HT-29 (cell line): ENCODE measurements at places on chromosomes 3 and 15. TPM values are rescaled to one million over a fixed set of nuclear protein-coding genes. Genes with fewer than 3 reads are reported as not detected.

Gene LIPH
- total RNA-seq = 5.3 and 11.6 TPM in 2 replicates

Gene SETD2
- 8.7 and 13.4 TPM in 2 replicates for total RNA-seq

Gene TMEM45A
- total RNA-seq = 0.13 and 0.65 TPM in 2 replicates

Gene TGM5
- not detected in 2 replicates for total RNA-seq

Gene ELL3
- 94.9 and 101 TPM in 2 replicates for total RNA-seq

Gene CELSR3
- 9.9 and 12.5 TPM in 2 replicates for total RNA-seq

Gene ABHD2
- 156 and 181 TPM in 2 replicates for total RNA-seq

Gene HHATL
- total RNA-seq = not detected in 2 replicates

Gene TRPM1
- not detected in 2 replicates for total RNA-seq

Gene ASB14
- not detected in 2 replicates for total RNA-seq

Gene STXBP5L
- not detected in 2 replicates for total RNA-seq

Gene KIAA1143
- 7.4 and 8.6 TPM in 2 replicates for total RNA-seq

Gene ZBBX
- not detected in 2 replicates for total RNA-seq

Gene ZNF80
- total RNA-seq = not detected in 2 replicates

Gene C3orf80
- not detected in 2 replicates for total RNA-seq

Gene TMEM212
- total RNA-seq = 0.05 TPM in 1 of 2 replicates, not detected in the other

Gene GOLGA6L4
- total RNA-seq = 0.48 TPM in 1 of 2 replicates, not detected in the other

Gene GABRR3
- not detected in 2 replicates for total RNA-seq

Gene TUSC7
- not detected in 2 replicates for total RNA-seq

Gene DAZL
- total RNA-seq = not detected in 2 replicates

Gene ANKRD34C
- not detected in 2 replicates for total RNA-seq

Gene ZCWPW2
- 0.51 TPM in 1 of 2 replicates, not detected in the other for total RNA-seq

Gene EFCAB12
- under 0.01 and 0.08 TPM in 2 replicates for total RNA-seq

Gene TLR9
- total RNA-seq = not detected in 2 replicates

Gene APOD
- total RNA-seq = 0.58 and 0.91 TPM in 2 replicates

Gene CDHR4
- 0.15 and 0.34 TPM in 2 replicates for total RNA-seq

Gene ADGRG7
- 0.08 and 0.13 TPM in 2 replicates for total RNA-seq

Gene ELP6
- total RNA-seq = 34.9 and 41.2 TPM in 2 replicates

Gene SLC22A14
- total RNA-seq = not detected in 2 replicates

Gene FNDC3B
- 46.7 and 47.9 TPM in 2 replicates for total RNA-seq

Gene CDCP1
- total RNA-seq = 13.6 and 15.6 TPM in 2 replicates

Gene MYEF2
- 17.9 and 20.5 TPM in 2 replicates for total RNA-seq

Gene SLCO2A1
- not detected in 2 replicates for total RNA-seq

Gene BLM
- total RNA-seq = 11.8 and 12.8 TPM in 2 replicates

Gene THAP10
- 2.7 and 3.9 TPM in 2 replicates for total RNA-seq

Gene CD80
- not detected in 2 replicates for total RNA-seq

Gene UACA
- total RNA-seq = 20.2 and 20.5 TPM in 2 replicates

Gene TP63
- not detected in 2 replicates for total RNA-seq

Gene PLA2G4E
- total RNA-seq = not detected in 2 replicates

Gene LRRN1
- total RNA-seq = 0.92 TPM in 1 of 2 replicates, not detected in the other

Gene GCSAM
- total RNA-seq = not detected in 2 replicates
